Activated CD4-positive, alpha-beta T cell treated with anti-CD3 and anti-CD28 coated beads for 48 hours (primary cell): ENCODE measurements at places on chromosomes 11 and 22.

DNA sequence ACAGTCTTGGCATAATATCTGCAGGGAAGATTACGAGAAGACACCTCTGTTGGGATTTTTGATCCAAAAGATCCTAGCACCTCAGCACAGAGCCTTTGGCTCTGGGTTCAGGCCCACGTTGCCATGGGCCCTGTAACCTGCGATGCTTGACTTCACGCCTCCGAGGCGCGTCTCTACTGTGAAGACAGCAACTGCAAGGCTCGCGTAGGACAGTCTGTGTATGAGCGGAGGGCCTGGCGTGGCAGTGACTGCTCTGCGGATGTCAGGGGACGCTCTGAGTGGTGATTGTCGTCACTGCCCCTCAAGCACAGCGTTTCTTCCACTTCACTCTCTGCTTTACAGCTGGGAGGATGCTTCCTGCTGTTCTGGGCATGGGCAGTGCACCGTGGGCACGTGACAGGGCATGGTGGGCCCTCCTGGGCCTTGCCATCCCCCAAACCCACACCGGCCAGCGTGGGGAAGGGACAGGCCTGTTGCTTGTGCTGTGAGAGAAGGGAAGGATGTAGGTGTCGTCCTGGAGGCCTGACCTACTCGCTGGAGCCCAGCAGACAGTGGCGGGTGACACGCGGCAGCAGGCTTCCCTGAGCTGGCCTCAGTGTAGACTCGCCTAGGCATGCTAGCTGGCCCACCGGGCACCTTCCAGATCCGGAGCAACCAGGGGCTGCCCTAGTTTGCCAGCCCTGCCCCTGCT, 26.5 kb downstream of the GLB1L2 start:
- DNase-seq, result no peak

- no peak for DNase-seq
Observed at GRCh38 chr22:30047364-30047738, 32.9 kb upstream of the HORMAD2 start.

DNA sequence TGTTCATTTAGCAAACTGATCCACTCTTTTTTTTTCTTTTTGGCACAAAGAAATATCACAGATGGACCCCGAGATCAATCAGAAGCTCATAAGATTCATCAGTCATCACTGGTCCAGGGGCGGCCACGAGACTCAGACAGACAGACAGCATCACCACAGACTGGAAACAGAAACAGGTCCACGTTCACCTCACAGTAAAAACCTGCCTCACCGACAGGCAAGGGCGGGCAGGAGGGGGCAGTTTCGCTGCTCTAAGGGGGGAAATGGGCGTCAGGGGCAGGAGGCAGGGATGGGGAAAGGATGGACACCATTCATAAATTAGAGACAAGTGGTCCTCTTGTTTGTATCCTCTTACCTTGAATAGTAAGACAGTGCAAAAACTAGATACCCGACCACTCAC, 16.5 kb downstream of the CHST1 start:
- DNase-seq, result no peak

GRCh38 chr11:131748151-131749050, 378.0 kb downstream of the NTM start:
- peak; percentile 50 for DNase-seq

DNA sequence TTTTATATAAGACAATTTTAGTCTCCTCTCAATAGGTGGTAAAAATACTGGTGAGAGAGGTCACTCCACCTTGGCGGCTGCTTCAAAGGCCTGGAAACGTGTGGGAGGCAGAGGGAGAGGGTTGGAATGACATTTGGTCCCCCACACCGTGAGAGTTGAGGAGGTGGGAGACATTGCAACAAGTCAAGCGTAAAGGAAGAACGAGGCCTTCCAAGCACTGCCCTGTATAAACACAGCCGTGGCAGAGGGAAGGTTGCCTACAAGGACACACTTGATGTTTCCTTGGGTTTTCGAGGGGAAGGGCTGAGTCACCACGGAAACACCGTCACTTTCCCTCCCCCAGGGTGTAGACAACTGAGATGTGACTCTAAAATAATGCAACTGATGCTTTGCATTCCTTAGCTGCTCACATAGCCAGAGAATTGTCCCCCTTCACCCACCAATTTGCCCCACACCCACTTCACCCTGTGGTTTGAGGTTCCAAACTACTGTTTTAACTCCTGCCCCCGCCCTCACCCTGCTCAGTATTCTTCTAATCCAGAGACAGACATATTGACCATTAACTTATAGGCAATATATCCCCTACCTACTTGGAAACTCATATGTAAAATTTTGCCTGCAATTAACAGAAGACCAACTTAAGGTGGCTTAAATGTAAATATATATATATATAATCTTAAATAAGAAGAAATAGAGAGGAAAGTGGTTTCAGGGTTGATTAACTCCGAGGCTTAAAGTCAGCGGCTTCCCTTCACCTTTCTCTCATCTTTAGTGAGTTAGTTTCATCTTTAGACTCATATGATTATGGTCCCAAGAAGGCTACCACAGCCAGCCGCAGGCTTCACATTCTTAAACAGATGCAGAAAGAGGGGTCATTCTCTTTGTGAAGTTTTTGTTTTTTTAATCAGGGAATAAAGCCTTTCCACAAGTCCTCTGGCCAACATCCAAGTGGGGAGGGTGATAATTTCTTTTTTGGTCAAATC, 54.1 kb upstream of the BDNF start:
- DNase-seq, result no peak

- DNase-seq, result no peak
Observed at GRCh38 chr11:19730373-19730772, 17.7 kb downstream of the NAV2 start.

GRCh38 chr22:48539261-48539660, 1288.4 kb downstream of the BRD1 start:
- no peak for DNase-seq
